Activated naive CD8-positive, alpha-beta T cell treated with anti-CD3 and anti-CD28 coated beads, Interleukin-2, amount 10 ng/mL, durations not matched to agents 7 days and 5 days (primary cell): ENCODE measurements at places on chromosomes 1 and 21.

GRCh38 chr1:154856049-154856448, 14.0 kb downstream of the KCNN3 start:
- no peak for DNase-seq

GRCh38 chr1:206004826-206005225, 1.6 kb upstream of the RAB7B start:
- DNase-seq = no peak

GRCh38 chr1:107649023-107649422, 316.0 kb downstream of the VAV3 start:
- DNase-seq = no peak

DNA sequence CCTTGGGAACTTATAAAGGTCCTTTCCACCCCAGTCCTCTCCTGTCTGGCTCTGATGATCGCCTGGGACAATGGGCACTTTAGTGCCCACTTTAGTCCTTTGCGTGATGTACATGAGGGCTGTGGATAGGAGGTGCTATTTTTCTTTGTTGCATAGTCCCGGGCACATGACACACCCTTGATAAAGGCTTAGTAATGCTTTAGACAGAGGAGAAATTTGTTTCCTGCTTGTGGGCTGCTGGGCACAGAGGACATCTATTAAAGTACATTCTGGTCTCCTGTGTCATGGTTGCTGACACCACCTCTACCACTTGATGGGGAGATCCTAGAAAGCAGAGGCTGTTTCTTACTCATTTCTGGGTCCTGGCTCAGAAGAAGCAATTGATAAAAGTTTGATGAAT, 5.4 kb upstream of the KNCN start:
- no peak for DNase-seq

GRCh38 chr1:109849655-109850054, 61.0 kb upstream of the CSF1 start:
- no peak for DNase-seq

DNA sequence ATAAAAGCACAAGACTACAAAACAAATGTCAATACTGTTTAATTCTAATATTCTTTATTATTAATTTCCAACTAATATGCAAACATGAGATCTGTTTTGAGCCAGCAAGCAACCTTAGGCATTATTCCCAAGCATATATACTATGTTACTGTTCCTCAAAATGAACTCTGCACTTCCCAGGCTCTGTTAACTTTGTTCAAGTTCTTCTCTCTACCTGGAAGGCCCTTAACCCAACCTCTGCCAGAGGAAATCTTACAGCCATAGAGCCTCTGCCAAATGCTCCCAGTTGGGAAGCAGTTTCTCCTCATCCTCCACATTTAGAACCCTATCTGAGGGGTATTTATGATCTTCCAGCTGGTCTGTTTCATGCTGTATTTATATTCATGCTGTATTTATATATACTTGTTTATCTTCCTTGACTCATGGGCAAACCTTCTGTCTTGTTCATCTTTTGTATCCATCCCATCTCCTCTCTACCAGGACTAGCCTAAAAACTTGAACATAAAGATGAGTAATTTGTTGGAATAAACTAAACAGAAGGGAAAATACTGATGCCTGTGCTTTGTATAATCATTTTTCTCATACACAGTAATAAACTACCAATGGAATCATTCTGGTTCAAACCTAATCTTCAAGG, 5.3 kb downstream of the IVNS1ABP start:
- no peak for DNase-seq

DNA sequence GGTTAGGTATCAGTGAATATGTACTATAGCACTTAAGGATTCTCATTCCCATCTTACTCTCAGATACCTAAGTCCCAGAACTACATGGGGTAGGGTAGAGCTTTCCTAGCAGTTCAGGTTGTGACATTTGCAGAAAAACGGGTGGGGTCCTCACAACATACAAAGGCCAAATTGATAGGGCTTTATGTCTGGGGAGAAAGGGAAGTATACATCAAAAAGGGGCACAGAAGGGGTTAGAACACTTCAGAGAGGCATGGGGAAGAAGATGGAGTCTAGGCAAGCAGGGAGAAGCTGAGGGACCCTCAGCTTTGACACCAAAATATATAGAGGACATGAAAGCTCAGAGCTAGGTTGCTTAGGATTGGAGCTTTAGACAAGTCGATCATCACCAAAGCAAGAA, 3.6 kb downstream of the UROD start:
- DNase-seq = no peak

- DNase-seq = no peak
These were observed 29.9 kb downstream of the MRAP start for GRCh38 chr21:32328595-32328994.

GRCh38 chr1:156391701-156392100, 22.7 kb downstream of the RHBG start:
- no peak for DNase-seq

GRCh38 chr1:24567792-24568388, 12.0 kb downstream of the NCMAP start:
- no peak for DNase-seq

GRCh38 chr1:108636876-108637275, 24.0 kb downstream of the HENMT1 start:
- no peak for DNase-seq

GRCh38 chr1:234089396-234089795, 184.9 kb downstream of the SLC35F3 start:
- DNase-seq = no peak

- DNase-seq = no peak
These were observed 19.5 kb upstream of the RNF223 start for GRCh38 chr1:1093610-1093943.

- no peak for DNase-seq
These were observed 47.9 kb upstream of the DYNLT5 start for GRCh38 chr1:66704177-66704875.

DNA sequence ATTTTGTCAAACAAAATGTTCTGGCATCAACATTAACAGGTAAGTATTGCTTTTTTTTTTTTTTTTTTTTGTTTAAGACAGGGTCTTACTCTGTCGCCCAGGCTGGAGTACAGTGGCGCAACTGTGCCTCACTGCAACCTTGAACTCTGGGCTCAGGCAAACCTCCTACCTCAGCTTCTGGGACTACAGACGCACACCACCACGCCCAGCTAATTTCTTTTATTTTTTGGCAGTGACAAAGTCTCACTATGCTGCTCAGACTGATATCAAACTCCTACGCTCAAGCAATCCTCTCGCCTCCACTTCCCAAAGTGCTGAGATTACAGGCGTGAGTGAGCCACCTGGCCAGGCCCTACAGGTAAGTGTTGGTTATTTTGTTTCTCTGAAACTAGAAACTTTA, 2.4 kb downstream of the TUT4 start:
- DNase-seq = no peak

GRCh38 chr1:156666862-156667609, 10.2 kb downstream of the NES start:
- DNase-seq = no peak

- no peak for DNase-seq
These were observed 8.9 kb upstream of the MUTYH start for GRCh38 chr1:45348966-45349677.

DNA sequence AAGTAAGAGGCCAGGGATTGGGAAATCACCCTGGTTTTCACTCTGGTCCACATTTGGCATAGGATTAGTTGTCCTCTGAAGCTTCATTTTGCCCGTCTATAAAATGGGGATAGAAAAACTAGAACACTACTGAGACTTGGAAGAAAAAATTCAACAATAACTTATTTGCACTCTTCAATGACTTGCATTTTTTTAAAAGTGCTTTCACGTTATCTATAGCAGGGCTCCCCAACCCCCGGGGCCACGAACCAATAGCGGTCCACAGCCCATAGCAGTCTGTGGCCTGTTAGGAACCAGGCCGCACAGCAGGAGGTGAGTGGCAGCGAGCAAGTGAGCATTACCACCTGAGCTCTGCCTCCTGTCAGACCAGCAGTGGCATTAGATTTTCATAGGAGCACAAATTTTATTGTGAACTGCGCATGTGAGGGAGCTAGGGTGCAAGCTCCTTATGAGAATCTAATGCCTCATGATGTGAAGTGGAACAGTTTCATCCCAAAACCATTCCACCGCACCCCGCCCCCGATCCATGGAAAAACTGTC, 2.8 kb downstream of the KIAA1614 start:
- no peak for DNase-seq

GRCh38 chr1:17542645-17543044, 3.1 kb downstream of the ARHGEF10L start:
- DNase-seq = no peak

DNA sequence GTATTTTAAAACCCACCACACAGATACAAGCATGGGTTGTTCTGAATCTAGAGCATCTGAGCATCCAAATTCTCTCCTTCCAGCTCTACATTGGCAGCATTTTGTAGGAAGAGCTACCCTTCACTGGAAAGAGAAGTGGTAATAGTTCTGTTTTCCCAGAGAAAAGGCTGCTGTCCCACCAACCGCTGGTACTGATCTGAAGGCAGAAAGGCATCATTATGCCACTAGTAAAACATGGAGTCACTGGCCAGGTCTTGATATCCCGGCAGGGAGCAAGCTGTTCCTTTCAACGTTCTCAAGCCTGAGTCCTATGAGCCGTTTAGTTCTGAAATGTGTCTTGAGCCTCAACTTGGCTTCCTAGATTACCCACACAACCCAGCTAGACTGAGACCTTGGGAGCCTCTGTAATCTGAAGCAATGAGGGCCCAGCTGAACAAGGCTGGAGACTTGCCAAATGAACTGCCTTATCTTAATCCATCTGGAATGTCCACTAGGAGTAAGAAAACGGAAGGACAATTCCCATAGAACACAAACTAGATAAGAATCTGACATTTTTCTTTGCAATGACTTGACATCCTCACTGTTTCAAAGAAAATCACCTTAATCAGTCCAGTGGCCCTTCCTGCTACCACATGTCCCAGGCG, 116.8 kb downstream of the KCNH1 start:
- DNase-seq = no peak

GRCh38 chr1:245365095-245366020, 210.6 kb downstream of the KIF26B start:
- no peak for DNase-seq

GRCh38 chr1:212955098-212955497, 4.8 kb downstream of the VASH2 start:
- DNase-seq = no peak

DNA sequence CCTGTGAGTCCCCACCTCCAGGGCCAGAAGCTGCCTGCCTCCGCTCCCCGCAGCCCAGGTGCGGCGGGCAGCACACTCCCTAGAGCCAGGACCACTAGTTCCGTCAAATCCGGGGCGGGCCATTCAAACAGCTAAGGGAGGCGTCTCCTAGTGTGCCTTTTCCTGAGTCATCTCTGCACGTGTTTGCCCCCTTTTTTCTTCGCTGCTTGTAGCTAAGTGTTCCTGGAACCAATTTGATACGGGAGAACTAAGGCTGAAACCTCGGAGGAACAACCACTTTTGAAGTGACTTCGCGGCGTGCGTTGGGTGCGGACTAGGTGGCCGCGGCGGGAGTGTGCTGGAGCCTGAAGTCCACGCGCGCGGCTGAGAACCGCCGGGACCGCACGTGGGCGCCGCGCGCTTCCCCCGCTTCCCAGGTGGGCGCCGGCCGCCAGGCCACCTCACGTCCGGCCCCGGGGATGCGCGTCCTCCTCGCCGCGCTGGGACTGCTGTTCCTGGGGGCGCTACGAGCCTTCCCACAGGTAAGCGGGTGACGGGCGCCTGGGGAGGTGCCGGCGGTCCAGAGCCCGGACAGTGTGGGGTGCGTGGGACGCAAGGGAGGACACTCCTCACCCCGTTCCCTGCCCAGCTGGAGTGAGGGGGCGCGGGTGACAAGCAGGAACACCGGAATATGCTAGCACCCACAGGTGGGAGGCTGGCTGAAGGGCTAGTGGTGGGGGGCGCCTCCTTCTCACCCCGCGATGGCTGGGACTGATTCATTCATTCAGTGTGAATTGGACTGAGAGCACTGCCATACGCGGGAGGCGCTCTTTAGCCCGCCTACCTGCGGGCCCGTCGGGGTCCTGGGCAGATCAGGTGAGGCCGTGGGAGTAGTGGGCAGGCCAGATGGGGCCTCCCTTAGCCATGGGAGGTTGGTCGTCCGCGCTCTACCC, at the start of gene TNFRSF8:
TNFRSF8 (plus strand) TSS at position 163 of the 932 bp plus-strand sequence; CDS start at position 459, 296 bp downstream.
- DNase-seq = no peak

GRCh38 chr1:7209336-7209735, 424.1 kb downstream of the CAMTA1 start:
- DNase-seq = no peak

GRCh38 chr1:154614901-154615300, 6.9 kb upstream of the ADAR start:
- DNase-seq = no peak

- no peak for DNase-seq
These were observed 81.2 kb upstream of the C1orf174 start for GRCh38 chr1:3981261-3981660.

DNA sequence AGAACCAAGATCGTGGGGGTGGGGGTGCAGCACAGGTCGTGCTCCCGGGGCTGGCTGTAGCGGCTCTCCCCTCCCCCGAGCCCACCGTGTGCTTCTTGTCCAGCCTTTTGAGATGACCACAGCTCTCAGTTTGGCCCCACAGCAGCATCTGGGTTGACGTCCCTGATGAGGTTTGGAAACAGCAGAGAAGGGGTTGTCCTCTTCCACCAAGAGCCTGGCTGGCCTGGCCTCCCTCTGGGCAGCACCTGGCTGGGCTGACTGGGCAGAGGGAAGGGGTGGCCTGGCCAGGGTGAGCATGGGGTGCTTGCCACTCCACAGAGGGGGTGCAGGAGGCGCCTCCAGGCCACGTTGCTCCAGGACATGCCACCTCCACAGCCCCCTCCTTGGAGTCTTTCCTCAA, 61.5 kb downstream of the SKI start:
- DNase-seq = no peak

DNA sequence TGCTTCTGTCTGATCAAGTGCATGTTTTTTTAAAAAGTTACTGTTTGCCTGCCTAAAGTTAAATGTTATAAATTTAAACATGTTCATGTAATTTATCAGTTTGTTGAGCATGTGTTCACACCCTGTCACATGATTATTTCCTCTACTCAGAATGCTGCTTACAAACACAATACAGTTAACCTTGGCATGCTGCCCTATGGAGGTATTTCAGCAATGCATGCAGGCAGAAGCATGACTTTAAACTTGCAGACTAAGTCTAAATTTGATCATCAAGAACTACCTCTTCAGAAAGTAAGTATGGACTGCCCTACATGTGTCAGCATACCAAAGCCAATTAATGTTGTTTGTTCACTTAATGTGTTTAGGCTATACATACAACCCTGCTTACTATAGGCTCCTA, 161.6 kb downstream of the LRRC40 start:
- DNase-seq = no peak

DNA sequence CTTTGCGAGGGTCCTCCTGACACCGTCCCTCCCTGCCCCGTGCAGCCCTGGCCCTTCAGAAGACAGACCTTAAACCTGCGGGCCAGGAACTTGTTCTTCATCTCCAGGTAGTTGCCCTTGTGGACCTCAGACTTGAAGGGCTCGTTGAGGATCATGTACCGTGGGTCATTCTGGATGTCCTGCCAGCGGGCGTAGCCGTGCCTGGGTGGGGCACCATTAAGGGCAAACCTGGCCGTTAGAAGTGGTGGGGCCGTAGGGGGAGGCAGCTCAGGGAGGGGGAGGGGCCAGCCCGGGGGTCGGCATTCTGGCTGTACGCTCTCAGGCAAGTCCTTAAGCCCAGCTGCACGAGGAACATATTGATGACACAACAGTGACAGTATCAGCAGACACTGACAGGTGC, 64.6 kb downstream of the KCNAB2 start:
- peak; percentile 4 for DNase-seq
